ENCODE measurements at places on chromosomes 6 and 20.

DNA sequence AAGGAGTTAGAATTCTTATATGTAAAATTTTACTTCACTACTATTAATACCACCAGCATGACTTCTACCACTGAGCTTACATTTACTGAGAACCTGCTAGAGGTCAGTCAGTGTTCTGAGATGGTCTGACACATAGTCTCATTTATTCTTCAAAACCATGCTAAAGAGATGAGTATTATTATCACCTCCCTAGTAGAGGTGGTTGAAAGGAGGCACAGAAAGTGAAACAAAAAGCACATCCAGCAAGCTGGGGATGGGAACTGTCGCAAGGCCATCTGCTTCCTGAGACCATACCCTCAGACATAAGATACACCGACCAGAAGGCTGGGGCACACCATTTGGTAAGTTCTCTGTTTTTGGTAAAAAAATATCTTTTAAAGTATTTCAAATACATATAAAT, 137.7 kb downstream of the INSM1 start:
- no peak for DNase-seq

- no peak for DNase-seq
These were observed 242.1 kb downstream of the GJA1 start for GRCh38 chr6:121677571-121677970.

- DNase-seq: peak; percentile 82
These were observed 10.6 kb downstream of the NRN1 start for GRCh38 chr6:5995949-5996713.

DNA sequence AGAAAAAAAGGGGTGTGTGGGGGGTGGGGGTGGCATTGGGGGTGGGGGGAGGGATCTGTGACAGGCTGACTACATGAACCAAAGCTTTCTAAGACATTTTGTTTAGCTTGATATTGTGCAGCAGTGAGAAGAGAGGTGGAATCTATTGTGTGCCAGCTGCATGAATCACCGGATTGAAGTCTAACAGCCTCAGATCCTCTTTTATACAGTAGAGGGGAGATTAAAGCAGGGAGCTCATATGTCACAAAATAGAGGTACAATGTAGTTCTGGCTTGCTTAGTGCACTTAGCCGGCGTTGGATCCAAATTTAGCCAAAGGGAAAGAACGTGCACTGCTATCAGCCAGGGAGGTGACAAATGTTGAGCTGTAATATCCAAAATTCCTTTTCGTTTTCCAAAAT, 404.2 kb upstream of the CITED2 start:
- DNase-seq: no peak

- DNase-seq: no peak
These were observed 1.1 kb downstream of the ABRACL start for GRCh38 chr6:139029470-139030227.

DNA sequence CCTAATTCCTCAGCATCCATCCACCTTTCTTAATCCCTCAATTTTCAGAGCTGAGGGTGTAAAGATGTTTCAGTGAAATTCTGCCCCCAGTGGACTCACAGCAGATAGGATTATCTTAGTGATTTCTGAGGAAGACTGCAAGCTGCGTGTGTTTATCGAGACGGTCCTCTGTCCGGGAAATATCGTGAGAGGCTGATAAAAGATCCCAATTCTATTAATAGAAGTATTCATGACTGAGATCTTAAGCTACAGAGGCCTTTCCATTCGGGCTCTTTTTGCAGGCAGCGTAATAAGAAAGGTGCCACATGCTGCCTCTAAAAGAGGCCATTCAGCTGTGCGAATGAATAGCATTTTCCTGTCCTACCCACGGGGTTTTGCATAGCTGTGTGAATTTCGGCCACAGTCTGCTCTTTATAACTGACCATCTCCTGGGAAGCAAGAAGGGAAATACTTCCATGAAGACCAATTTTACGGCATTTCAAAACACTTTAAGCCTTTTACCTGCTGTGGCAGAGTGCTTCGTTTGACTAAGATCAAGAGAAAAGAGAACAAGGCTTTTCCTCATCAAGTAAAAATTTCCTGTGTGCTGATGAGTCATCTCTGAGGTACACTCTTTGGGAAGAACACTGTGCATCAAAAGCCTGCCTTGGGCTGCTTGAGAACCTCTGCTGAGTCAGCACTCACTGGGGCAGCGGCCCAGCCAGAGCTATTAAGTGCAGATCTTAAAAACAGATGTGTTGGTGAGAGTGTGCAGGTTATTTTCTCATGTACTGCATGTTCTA, 208.8 kb downstream of the ARHGAP18 start:
- DNase-seq: peak; percentile 90

DNA sequence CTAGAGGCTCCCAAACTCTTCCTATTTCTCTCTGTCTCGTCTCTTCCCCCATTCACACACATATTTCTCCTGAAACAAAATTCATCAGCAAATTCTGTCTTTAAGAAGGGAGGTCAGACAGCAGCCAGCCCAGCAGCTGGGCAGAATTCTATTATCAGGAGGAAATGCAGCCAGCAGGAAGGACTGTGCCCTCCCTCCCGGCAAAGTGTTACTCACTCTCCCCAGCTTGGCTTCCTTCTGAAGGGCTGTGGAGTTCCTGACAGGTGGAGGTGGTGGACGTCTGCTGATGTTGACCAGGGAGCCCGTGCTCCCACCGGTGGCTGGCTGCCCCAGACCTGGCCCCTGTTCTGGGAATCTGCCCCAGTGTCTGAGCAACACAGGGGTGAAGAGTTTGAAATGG, 37.3 kb downstream of the KCNB1 start:
- DNase-seq: no peak
